AG08396 (cell line): ENCODE measurements at places on chromosomes 12 and 14.

DNA sequence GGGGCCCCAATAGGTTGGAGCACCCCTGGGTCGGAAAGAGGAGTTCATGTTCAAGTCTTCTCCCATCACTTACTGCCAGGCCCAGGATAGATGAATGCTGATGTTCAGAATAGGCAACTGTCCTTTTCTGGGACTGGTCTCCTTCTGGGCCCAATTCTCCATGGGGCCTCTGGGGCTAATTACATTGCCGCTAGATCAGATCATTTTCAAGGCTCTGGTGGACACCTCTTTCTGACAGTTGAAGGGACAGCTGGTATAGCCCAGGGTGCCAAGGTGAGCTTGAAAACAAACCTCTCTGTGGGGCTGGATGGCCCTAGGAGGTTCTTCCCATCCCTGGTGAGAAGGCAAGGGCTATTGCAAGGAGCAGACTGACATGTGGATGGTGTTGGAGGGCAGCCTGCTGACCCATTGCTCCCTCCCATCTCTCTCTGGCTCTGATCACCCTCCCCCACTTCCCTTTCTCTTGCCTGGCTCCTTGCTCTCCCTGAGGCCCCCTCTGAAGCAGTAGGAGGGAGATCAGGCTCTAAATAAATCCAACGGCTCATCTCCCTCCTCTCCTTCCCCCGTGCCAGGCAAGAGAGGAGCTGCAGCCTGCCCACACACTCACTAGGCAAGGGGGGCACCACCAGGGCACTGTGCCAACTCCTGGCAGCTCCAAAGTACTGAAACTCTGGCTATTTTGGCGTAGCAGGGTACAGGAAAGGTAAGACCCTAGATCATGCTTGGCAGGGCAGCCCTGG, 1.9 kb downstream of the CACNB3 start:
- no peak for DNase-seq

GRCh38 chr12:83153177-83153576, 466.5 kb downstream of the TMTC2 start:
- no peak for DNase-seq

DNA sequence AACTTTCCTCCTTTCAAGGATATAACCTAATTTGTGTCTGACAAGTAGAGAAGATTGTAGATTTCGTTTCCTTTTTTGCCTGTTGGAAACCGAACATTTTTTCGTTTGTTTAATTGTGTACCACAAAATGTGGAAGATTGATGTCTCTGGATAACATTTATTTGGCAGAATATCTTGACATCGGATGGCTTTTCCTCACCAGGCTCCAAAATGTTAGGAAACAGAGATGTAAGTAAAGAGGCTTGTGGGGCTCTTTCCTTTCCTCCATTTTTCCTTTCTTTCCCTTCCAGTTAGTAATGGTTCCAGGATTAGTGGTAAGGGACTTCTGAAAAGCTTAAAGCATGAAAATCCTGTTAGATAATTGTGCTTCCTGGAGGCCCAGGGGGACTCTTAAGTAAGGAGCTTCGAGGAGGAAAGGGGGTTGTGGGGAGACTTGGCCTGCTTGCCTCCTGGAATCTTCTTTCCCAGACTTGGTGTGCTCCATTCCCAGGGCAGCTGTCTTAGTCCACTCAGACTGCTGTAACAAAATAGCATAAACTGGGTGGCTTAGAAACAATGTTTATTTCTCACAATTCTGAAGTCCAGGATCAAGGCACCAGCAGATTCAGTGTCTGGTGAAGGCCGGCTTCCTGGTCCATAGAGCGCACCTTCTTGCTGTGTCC, 243.1 kb upstream of the PWP1 start:
- no peak for DNase-seq

GRCh38 chr12:39205969-39206368, 237.0 kb downstream of the KIF21A start:
- no peak for DNase-seq

GRCh38 chr12:109578330-109578927, 4.8 kb downstream of the MVK start:
- DNase-seq, result no peak

- DNase-seq, result peak; percentile 43
Measured at GRCh38 chr14:92121207-92121669, 268 bp downstream of the NDUFB1 start.

GRCh38 chr14:87869619-87870583, 123.1 kb downstream of the GALC start:
- DNase-seq, result peak; percentile 48
